NCI-H2029 treated with DMSO at 0.1 percent for 48 hours (cell line): ENCODE measurements at places on chromosomes 2 and 18.

DNA sequence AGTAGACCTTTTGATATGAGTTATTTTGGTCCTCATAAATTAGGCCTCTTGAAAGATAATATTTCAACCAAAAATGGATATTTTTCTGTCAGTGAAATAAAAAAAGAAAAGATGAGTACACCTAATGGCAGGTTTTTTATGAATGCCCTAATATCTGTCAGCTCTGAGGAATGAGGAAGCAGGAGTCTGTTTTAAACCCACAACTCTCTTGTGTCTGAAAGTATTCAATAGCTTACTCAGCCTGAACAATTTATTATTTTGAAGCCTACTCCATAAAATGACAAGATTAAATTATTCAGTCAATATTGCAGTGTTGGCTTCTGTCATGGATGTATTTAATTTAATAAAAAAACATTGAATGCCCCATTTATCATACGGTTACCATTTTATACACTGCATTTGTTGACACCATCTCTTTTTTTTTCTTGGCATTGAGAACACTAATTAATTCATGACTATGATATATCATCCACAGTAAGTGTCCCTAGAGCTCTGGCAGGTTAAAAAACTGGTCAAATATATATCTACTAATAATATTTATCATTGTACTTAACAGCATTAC lies 548.2 kb downstream of the CBLN2 start:
- no peak for DNase-seq

DNA sequence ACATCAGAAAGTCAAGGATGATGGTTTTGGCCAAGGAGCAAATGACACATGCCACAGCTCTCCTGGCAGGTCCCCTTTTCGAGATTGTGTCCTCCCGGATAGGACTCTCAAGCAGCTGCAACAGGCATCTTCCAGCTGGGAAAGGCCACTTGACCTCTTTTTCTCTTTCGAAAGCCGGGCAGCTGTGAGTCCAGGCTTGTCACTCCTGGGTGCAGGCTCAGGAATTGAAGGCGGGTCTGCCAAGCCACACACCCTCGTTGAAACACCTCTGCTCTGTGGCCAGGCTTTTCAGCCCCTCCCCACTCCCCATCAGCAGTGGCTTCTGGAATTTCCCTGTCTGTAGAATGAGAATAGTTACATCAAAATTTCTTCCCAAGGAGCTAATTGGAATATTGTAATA lies 98.0 kb downstream of the CCDC138 start:
- DNase-seq: no peak

GRCh38 chr18:31563778-31564177 lies 27.9 kb upstream of the TTR start:
- no peak for DNase-seq

- DNase-seq: no peak
Measured at GRCh38 chr2:45256867-45257641, 247.8 kb upstream of the SIX2 start.

GRCh38 chr2:70111752-70112591 lies 24.7 kb downstream of the PCBP1 start:
- DNase-seq: peak; percentile 50

DNA sequence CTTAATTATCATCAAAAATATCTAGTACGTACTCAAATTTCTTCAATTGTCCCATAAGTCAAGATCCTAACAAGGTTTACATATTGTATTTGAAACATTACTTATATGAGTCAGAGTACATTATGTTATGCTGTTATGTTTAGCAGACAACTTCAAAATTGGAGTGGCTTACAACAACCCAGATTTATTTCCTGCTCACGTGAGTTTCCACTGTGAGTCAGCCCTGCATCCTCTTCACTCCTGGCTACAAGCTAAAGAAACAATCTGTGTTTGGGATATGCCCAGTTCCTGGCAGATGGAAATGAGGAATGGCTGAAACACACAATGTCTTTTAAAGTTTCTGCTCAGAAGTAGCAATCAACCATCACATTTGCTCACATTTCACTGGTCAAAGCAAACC lies 31.5 kb upstream of the TANC1 start:
- DNase-seq: no peak

DNA sequence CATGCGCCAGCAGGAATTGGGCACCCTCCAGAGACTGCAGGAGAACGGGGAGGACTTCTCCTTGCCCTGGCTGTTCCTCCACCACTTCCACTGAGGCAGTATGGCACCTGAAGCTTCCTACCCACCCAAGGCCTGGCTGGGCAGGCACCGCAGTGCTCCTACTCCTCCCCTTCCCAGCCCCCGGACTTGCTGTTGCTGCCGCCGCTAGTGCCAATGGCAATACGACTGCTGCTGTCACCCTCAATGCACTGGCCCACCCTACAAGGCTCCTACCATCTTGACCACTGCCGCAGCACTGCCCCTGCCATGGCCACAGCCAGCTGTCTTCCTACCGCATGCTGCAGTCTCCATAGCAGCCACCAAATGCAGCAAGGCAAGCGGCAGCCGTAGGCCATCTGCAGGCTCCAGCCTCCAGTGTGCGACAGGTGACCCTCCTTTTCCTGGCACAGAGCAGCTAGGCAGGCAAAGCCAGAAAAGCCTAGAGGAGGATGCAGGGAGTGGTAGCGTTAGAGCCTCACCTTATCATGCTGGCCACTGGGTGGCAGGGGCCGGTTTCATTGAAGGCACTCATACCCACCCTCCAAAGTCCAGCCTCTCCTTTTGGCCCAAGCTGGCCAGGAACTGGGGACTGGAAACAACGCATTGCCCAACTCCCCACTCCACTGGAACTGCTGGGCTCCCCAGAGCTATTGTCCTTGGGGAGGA lies 47.4 kb upstream of the ANKRD62 start:
- no peak for DNase-seq

GRCh38 chr2:100924520-100925451 lies 77.3 kb upstream of the RPL31 start:
- DNase-seq: no peak

DNA sequence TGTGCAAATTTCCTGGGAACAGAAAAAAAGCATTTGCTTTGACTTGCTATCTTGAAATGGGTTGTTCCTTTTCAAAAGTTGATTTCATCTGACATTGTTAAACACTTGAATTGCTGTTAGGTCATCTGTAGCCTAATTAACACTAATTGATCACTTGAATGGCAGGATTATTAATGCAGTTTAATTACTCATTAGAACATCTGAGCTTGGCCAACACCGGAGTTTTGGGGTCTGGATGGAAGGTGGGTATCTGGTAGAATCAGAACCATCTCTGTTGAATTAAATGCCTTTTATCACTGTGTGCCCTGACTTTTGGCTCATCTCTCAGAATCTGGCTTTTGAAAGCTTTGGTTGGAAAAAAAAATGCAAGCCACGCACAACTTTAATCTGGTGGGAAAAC lies 8.4 kb downstream of the DAPL1 start:
- no peak for DNase-seq

DNA sequence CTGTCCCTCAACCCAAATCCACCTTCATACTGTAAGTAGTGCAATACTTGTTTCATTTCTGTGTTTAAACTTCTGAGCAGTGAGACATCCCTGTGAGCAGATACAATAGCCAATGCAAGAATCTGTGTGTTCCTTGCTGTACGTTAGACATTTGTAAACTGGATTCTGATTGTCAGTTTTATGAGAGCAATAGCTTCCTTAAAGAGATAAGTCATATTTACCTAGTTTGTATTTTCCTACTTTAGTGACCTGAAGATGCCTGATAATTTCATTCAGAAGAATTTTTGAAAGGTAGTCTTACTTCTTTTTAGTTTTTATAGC lies 90.7 kb downstream of the DPP4 start:
- no peak for DNase-seq

DNA sequence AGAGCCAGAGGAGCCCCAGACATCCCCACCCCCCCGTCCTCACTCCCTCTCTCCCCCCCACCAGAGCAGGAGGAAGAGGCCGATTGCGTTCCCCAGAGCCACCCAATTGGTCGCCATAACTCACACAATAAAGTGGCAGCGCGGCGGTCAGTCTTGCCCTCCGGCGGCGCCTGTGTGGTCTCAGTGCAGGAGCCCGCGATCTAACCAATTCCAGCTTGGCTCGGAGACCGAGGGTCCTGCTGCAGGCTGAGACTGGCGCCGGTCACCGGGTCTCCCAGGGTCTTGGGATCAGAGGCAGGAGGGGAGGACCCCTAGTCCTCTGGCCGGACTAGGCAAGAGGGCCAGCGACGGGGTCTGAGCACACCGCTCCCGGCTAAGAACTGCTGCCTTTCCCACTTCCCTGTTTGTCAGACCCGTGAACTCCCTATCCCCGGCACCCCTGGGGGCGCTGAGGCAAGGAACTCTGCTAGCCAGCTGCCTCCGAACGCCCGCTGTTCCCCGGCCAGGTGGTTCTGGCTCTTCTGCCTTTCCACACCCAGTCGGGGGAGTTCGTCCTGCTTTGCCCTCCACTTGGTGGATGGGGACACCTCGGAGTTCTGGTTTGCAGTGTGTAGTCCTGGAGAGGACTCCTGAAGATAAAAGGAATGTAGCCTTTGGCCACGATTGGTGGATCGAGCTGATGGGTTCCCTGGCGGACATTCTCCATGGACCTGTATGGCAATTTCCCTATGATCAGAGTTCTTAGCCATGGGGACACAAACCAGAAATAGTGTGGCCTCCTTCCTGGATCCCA lies 1.0 kb upstream of the HOXD12 start:
- no peak for DNase-seq

DNA sequence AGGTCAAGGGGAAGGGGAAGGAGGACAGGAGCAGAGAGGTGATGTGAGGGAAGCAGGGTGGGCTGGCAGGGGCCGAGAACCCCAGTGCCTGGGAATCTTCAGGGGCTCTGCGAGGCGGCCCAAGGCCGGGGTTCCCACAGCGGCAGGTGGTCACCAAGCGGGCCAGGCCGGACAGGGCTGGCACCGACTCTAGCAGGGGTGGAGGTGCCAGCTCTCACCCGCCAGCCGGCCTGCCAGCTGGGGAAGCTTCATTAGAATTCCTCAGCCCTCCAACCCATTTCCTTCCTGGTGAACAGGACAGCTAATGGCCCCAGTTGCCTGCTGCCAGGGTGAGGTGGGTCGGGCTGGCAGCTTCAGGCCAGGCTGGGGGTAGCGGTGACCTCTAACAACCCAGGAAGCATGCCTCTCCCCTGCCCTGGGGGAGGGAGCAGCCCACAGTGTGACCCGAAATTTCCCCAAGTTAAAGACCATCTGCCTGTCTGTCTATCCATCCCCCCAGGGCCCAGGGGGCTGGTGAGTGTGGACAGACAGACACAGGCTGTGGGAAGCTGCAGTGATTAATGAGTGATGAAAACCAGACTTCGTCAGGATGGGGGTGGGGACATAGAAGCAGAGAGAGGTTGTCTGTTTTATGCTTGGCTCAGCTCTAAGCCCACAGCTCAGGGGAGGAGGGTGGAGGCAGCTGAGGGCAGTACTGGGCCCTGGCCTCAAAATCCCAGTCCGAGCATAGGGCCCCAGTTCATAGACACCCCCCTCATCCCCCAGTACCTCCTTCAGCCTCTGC lies 144.1 kb downstream of the ZFP36L2 start:
- DNase-seq: no peak

DNA sequence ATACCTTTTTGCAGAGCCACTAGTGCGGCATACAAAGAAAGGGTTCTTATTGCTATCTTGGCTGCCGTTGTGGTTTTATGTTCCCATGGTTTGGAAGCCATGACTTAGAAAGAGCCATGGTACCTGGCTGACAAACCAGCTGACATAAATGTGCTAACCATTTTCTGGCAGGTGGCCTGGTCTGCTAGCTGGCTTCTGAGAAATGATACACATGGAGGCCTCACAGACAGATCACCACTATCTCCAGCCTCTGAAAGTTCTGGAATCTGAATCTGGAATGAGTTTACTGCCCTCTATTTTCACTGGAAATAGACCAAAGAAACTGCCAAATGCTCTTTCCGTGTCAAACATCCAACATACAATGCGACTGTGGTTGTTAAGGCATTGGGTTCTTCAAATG lies 123.7 kb downstream of the QPCT start:
- no peak for DNase-seq

DNA sequence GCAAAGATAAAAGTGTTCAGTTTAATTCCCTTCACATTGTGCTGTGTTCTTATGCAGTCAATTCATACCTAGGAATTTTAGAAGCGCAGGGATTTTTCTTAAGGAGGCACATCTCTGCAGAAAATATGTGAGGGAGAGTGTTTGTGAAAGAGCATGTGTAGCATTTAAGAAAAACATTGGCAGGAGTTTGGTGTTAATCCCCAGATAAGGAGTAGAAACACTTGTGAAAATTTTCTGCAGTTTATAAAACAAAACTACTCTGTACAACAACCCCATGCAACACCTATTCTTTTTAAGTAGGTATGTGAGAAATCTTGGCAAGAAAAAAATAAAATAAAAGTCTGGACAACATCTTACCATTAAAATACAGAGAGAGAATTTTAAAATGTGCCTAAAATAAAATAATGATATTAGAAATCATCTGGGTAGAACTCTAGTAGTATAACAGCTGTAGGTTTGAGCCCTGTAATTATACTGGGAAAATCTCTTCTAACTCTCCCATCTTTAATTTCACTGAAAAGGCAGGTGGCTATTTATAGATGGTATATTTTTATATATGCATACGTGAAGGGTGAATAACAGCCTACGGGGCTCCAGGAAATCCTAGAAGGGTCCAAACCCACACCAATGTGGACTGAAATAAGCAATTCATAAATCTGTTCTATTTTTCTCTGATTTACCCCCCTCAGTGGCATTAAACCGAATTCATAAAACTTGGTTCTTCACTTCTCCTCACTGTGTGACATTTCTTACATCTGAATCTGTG lies 6.6 kb downstream of the FZD7 start:
- DNase-seq: no peak

DNA sequence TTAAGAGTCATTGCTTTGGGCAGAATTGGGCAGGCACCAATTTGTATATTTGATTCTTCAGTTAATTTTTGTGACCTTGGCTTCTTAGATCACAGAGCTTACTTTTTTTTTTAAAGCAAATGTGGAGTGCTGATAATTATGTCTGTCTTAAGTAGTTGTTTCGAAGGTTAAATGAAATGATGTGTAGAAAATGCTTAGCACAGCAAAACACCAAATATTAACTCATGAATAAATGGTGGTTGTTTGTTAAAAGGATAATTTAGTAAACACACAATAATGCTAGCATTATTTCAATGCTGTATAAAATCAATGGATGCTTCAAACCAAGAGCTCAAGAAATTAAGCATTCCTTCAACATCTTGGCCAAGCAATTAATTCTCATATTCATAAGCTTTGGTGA lies 143.4 kb downstream of the LPIN1 start:
- DNase-seq: no peak

DNA sequence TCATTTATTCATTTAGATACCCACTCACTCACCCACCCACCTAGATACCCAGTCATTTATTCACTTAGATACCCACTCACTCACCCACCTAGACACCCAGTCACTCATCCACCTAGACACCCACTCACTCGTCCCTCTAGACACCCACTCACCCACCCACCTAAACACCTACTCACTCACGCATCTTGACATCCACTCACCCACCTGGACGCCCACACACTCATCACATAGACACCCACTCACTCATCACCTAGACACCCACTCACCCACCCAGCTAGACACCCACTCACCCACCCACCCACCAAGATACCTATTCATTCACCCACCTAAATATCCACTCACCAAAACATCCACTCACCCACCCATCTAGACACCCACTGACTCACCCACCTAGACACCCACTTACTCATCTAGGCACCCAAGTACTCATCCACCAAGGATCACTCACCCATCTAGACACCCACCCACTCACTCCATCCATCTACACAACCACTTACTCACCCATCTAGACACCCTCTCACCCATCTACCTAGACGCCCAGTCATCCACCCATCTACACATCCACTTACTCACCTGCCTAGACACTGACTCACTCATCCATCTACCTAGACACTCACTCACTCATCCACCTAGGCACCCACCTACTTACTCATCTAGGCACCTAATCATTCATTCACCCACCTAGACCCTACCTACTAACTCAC lies 723.7 kb upstream of the RAB6C start:
- no peak for DNase-seq
